ENCODE measurements at places on chromosomes 7 and 10.

DNA sequence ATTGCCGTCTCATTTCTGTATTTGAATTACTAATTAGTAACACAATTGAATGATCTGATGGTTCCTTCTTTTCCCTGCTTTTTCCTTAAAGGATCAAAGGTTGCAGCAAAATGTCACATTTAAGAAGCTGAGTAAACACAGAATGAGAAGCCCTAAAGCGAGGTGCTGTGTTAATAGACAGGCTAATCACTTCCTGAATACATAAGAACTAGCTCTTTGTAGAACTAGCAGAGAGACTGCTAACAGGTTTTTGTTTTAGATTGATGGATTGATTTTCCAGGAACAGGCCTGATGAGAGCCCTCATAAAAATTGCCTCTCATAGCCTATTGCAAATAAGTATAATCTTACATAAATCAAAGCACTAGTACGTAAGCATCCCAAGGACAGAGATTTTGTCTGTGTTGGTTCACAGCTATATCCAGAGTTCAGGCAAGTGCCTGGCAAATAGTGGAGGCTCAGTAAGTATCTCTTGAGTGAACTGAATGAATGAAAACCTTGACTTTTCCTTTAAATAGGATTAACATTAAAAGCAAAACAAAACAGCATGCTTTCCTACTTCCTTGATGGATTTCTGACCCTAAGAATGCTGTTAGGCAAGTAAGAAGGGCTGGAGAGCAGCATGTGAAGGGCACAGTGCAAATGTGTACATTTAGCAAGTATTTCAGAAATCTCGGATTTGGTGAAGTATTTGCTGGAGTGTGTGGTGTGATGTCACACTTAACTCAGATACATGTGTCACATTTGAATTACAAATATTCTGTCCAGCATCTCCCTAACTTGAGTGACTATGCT, 3.3 kb downstream of the TMEM229A start:
- DNase-seq = no peak

DNA sequence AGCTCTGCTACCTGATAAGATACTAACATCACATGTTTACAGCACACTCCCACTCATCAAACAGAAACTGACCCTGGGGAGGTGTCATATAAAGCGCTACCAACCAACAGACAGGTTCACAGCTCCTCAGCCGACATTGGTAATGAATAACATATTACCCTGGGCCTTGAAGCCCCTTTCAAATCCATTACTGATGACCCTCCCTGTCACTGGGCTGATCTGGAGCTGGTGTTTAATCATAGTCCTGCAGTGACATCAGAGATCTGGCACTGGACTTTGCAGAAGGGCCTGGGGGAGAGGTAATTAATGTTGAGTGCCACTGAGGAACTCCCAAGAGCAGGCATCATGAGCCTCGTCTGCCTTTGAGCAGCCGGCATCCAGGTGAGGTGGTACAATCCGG, 306.5 kb upstream of the NFE2L3 start:
- no peak for DNase-seq

GRCh38 chr7:155763691-155764437, 48.4 kb downstream of the SHH start:
- peak; percentile 45 for DNase-seq

GRCh38 chr7:117212969-117213877, 109.6 kb downstream of the WNT2 start:
- peak; percentile 48 for DNase-seq

GRCh38 chr10:4837551-4837950, 11.5 kb downstream of the AKR1E2 start:
- no peak for DNase-seq

Data from CD4-positive, alpha-beta T cell treated with Interleukin-4 for 4 hours (primary cell).